ENCODE measurements at places on chromosomes 2 and 18. TPM values are rescaled to one million over a fixed set of nuclear protein-coding genes. Genes with fewer than 3 reads are reported as not detected.
A peak's percentile ranks its signal among the peaks of the same experiment; 100 is the strongest.

Gene FAM237A
- not detected for total RNA-seq

DNA sequence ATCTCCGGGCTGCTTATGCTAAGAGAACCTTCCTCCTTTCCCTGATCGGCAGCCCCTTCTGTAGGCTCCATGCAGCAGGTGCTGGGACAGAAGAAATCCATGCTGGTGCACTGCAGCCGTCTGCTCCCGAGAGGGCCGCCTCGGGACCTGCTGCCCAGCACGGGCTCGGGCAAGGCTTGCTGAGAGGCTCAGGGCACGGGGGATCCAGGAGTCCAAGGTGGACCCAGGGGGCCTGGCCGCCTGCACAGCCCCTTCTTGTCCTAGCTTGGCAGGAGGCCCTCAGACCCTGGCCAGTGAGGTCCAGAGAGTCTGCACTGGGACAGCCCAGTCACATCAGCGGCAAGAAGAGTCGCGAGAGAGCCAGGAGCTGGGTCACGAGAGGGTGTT is 13.3 kb upstream of the DUSP2 start:
- DNase-seq: no peak

Gene RIT2
- not detected for total RNA-seq

Gene CD8B2
- total RNA-seq: not detected

GRCh38 chr18:45046961-45047360 is 366.3 kb downstream of the SETBP1 start:
- DNase-seq: no peak

Gene CHRNG
- total RNA-seq: not detected

DNA sequence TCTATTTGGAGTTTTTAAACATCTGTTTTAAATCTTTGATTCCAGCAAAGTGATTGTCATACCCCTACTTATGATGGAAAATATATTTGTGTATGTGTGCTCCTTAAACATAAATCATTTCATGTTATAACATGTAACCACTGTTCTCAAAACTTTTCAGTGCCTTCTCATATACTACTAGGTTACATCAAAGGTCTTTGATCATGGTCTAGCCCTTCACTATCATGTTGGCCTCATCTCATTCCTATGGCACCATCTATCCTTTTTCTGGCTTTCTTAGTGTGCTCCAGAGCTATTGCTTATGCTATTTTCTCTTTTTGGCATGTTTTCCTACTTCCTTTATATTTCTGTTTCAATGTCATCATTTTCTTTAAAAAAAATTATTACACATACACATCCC is 367.9 kb upstream of the SLC39A10 start:
- DNase-seq: no peak

- no peak for DNase-seq
Observed at GRCh38 chr2:20218331-20219320, 6.3 kb downstream of the SDC1 start.

- DNase-seq: no peak
Observed at GRCh38 chr2:7858624-7859023, 823.2 kb upstream of the ID2 start.

Gene NBAS
- total RNA-seq: 51.8 TPM

Gene TMEM247
- not detected for total RNA-seq

- DNase-seq: no peak
Observed at GRCh38 chr2:201404699-201405280, 46.5 kb downstream of the TRAK2 start.

DNA sequence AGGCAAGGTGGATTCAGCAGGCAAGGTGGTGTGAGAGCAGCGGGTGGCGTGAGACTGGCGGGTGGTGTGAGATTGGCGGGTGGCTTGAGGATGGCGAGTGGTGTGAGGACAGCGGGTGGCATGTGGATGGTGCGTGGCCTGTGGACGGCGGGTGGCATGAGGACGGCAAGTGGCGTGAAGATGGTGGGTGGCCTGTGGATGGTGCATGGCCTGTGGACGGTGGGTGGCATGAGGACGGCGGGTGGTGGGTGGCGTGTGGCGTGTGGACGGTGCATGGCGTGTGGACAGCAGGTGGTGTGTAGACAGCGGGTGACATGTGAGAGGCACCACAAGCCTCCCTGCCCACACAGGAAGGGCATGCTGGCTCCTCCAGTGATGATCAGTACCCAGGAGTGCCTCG is 186.9 kb upstream of the SALL3 start:
- no peak for DNase-seq

DNA sequence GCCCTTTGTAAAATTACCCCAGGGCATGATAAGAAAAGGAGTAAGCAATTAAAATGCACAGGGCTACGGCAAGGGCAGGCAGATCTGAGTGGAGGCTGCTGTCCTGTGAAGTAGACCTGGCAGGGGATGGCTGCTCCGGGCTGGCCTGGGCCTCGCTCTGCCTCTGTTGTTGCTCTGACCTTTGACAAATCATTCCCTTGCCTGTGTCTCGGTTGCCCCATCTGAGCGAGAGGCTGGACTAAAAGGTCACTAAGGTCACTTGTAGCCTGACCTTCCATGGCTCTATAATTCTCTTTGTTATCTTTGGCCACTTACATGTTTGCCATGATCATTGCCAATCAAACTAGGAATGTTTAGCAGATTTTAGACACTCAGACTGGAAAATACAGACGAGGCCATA is 118.1 kb downstream of the KLHL29 start:
- no peak for DNase-seq

DNA sequence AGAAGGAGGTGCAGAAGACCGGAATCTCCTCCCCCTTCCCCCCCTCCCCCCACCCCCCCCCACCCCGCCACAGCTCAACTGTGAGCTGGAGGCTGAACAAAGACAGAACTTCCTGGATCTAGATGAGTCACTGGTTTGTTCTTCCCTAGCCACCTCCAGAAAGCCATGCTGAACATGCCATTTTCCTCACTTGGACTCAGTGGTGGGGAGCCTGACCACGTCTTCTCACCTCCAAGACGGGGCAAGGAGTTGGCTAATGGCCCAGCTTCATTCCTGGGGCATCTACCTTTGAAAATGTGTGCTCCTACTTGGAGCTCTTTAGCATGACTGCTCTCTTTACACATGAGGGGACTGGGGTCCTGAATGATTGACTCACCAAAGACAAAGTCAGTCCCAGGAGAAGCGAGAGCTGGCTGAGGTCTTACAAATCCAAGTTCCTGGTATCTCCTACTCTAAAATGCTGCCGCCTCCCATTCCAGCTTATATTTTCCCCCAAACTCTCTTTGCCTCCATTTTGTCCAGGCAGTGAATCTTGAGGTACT is 22.6 kb upstream of the FZD5 start:
- DNase-seq: peak; percentile 74

GRCh38 chr2:241163601-241164118 is 13.4 kb downstream of the PPP1R7 start:
- no peak for DNase-seq

Measured in GM23248 (cell line).